ENCODE measurements at places on chromosomes 1 and 21.

- peak; percentile 32 for DNase-seq
Observed at GRCh38 chr1:234743791-234744611, 134.0 kb upstream of the IRF2BP2 start.

DNA sequence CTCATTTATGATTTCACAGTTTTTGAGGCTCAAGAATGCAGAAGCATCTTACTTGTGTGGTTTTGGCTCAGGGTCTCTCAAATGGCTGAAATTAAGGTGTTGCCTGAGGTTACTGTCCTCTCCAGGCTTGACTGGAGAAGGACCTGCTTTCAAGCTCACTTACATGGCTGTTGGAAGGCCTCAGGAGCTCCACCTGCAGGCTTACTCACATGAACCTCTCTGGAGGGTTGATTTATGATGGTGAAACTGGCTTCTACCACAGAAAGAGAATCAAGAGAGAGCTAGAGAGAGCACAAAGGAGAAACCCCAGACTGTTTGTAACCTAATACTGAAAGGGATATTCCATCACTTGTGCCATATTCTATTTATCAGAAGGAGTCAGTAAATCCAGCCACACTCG lies 6.2 kb upstream of the KCNK2 start:
- DNase-seq, result peak; percentile 19

DNA sequence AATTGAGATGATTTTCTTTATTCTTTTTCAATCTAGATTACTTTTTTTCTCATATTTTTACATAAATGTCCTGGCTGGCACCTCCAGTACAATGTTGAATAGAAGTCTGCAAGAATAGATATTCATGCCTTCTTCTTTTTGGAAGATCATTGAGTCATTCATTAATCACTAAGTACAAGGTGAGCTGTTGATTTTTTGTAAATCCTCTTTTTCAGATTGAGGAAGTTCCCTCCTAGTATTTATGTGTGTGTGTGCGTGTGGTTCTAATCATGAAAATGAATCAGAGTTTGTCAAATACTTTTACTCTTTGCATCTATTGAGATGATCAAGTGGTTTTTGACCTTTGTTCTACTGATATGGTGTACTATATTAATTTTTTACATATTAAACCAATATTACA lies 859.3 kb downstream of the KCNT2 start:
- no peak for DNase-seq

GRCh38 chr1:54417123-54417522 lies 10.9 kb upstream of the SSBP3 start:
- no peak for DNase-seq

- no peak for DNase-seq
Observed at GRCh38 chr1:117925981-117926380, 3.4 kb downstream of the GDAP2 start.

DNA sequence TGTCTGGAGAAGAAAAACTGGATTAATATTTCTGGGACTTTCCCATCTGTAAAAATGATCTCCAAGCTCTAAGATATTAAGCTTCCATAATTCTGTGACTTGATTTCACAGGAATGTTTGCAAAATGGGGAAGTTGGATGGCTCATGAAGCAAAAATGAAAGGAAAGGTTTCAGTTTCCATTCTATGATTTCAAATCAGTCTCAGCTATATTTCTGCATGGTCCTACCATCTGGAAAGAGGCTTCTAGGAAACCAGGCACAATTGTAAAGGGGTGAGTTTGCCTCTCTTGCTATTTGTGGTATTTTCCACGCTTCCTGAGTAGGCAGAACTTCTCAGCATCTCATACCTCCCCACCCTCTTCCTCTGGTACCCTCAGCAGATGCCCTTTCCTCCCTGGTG lies 22.4 kb upstream of the ACTN2 start:
- DNase-seq, result no peak

- DNase-seq, result no peak
Observed at GRCh38 chr1:19960591-19960990, 18.8 kb downstream of the PLA2G2A start.

- no peak for DNase-seq
Observed at GRCh38 chr1:200556002-200556401, 64.5 kb downstream of the KIF14 start.

DNA sequence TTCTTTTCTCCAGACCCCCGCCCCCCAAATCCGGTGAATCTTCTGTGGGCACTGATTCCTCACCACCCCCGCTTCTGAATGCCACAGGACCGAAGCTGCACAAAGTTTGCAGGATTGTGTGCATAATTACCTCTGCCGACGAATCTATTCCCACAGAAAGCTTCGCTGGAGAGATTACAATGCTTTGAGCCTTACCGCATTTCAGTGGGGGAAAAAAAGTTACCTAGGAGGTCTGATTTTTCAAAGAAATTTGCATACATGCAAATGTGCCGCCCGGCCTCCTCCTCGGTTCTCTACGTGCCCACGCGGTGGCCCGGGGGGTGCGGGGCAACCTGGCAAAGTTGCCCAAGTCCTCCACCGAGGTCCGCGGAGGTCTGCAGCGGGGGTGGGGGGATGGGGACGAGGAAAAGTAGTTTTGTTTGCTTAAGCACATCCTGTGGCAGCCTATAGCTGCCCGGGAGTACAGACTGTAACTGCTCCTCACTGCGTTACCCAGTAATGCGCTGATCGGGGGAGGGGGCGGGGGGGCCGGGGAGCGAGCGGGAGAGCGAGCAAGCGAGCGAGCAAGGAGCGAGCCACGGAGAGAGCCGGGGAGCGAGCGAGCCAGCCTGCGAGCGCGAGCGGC lies 563 bp upstream of the NFIA start:
- DNase-seq, result no peak

- DNase-seq, result no peak
Observed at GRCh38 chr1:237568955-237569354, 321.8 kb downstream of the ZP4 start.

DNA sequence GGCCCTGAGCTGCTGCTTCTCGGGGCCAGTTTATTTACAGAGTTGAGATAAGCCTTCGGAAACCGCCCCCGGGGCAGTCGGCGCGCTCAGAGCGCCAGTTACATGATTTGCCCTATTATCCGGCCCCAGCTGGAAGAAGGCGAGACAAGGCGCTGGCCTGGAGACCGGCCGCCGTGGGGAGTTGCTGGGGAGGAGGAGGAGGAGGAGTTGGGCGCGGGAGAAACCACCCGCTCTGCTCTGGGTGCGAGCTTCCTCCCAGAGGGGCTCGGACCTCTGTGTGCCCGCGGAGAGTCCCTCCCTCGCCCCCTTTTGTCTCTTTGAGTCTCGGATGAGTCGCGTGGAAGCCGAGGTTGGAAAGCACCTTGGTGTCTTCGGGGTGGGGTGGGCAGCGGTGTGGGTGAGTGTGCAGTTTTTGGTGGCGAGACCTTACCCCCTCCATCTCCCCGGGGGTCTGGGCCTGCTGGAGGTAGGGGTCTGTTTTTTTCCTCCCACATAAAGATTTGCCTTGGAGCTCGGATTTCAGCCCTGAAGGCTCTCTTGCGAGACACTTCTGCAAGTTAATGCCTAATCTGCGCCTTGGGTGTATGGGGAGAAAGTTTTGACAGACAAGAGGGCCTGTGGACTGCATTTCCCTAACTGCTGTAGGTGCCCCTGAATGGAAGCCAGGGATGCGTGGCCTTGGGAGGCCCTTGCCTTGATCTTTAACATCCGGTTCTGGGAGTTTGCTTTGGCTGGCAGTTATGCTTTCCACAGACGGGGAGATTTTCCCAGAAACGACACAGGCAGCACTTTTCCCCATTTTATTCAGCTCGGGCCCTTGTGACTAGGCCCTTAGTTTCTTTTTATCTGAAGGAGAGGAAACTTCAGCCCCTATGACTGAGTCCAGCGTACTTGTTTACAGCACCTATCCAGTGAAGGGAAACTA lies 80.0 kb downstream of the NDUFS5 start:
- peak; percentile 65 for DNase-seq

GRCh38 chr1:157403203-157403602 lies 149.1 kb downstream of the FCRL5 start:
- DNase-seq, result peak; percentile 30

- no peak for DNase-seq
Observed at GRCh38 chr1:45008516-45008915, 2.6 kb downstream of the HECTD3 start.

DNA sequence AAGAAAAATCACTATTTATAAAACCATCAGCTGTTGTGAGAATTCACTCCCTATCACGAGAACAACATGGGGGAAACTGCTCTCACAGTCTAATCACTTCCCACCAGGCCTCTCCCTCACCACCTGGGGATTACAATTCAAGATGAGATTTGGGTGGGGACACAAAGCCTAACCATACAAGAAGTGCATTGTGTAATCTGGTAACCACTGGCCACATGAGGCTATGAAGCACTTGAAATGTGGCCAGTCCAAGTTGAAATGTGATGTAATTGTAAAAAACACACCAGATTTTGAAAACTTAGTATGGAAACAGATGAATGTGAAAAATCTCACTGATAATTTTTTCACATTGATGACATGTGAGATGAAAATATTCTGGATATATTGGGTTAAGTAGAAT lies 293.8 kb downstream of the TTLL7 start:
- no peak for DNase-seq

Data from MG63 (cell line).